Endodermal cell (in vitro differentiated cells): ENCODE measurements at places on chromosomes 1 and 21. TPM values are rescaled to one million over a fixed set of nuclear protein-coding genes. Genes with fewer than 3 reads are reported as not detected.

Gene FALEC
- total RNA-seq, result 0.70 TPM in 1 of 2 replicates, not detected in the other

Gene FABP3
- 3.3 to 20.0 TPM (median 3.4 TPM) in 3 replicates for total RNA-seq

Gene MTARC2
- 8.2 to 14.5 TPM (median 12.1 TPM) in 3 replicates for total RNA-seq

Gene ANGPTL3
- not detected in 2 replicates for total RNA-seq

Gene APOBEC4
- total RNA-seq, result not detected in 3 replicates

Gene SLC2A5
- total RNA-seq, result 0.36 TPM in 1 of 2 replicates, not detected in the other

Gene RHOU
- total RNA-seq, result 7.8 to 13.2 TPM (median 12.0 TPM) in 3 replicates

Gene ITLN1
- total RNA-seq, result 0.51 to 1.6 TPM in 2 of 3 replicates, not detected in the other

Gene OLFML2B
- total RNA-seq, result 0.16 to 1.6 TPM (median 1.00 TPM) in 3 replicates

Gene LAPTM5
- not detected in 3 replicates for total RNA-seq

Gene NR0B2
- not detected in 2 replicates for total RNA-seq

Gene GNG12
- total RNA-seq, result 7.7 and 9.3 TPM in 2 replicates

Gene SEMA4A
- total RNA-seq, result 5.9 to 7.0 TPM (median 6.4 TPM) in 3 replicates

- no peak for DNase-seq
These were observed 53.6 kb downstream of the TNFSF4 start for GRCh38 chr1:173153503-173153902.

DNA sequence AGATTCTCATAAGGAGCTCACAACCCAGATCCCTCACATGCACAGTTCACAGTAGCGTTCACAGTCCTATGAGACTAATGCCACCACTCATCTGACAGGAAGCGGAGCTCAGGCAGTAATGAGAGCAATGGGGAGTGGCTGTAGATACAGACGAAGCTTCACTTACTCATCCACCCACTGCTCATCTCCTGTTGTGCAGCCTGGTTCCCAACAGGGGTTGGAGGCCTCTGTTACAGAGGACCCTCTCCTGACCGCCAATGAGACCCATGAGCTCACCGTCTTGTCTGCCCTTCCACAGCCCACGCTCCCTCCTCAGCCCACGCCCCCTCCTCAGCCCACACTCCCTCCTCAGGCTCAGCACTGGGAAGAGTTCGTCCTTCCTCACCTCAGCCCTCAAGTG, 39.6 kb downstream of the RSPH1 start:
- peak; percentile 10 for DNase-seq

- DNase-seq, result no peak
These were observed 55.1 kb upstream of the FASLG start for GRCh38 chr1:172603816-172604215.

DNA sequence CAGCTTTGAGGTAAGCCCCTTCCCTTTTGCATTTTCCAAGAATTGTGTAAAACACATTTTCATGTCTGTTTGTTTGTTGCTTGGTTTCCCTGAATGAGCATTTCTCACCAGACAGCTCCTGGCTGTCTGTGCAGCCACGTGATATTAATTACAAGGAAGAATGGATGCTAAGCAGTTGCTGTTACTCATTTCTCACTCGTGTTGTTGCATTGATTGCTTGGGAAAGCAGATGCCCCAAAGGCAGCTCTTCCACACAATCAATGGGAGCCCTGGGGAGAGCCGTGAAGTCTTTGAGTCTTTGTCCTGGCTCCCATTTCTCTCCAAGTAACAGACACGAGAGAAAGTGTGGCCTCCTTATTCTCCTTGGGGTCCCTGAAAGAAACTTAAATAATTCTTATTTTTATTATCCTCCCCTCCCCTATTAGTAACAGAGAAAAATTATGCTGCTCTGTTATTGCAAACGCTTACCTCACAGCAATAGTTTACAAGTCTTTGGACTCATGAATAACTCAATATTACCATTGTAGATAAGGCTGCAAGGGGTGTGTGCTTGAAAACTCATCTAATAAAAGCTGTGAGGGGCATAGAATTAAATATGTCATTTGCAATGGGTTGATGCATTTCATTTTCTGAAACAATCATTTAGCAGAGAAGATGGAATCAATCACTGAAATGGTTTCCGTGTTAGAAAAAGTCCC, 127.7 kb upstream of the CAMK1G start:
- no peak for DNase-seq

GRCh38 chr1:39106801-39107327, 80.7 kb downstream of the NDUFS5 start:
- DNase-seq, result peak; percentile 57

- no peak for DNase-seq
These were observed 8.8 kb upstream of the NLRP3 start for GRCh38 chr1:247407180-247407616.

DNA sequence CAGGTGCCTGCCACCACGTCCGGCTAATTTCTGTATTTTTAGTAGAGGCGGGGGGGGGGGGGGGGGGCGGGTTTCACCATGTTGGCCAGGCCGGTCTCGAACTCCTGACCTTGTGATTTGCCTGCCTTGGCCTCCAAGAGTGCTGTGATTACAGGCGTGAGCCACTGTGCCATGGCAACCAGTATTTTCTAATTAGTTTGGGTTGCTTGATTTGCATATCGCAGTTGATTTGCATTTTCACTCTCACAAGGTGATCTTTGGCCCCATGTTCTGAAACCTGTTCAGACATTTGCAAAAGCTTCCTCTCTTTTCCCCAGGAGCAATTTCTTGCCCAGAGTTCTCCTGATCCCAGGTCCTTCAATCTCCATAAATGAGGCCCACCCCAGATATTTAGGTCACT, 1.7 kb downstream of the TOR3A start:
- no peak for DNase-seq

GRCh38 chr1:61539720-61540462, 185.1 kb downstream of the TM2D1 start:
- DNase-seq, result no peak

DNA sequence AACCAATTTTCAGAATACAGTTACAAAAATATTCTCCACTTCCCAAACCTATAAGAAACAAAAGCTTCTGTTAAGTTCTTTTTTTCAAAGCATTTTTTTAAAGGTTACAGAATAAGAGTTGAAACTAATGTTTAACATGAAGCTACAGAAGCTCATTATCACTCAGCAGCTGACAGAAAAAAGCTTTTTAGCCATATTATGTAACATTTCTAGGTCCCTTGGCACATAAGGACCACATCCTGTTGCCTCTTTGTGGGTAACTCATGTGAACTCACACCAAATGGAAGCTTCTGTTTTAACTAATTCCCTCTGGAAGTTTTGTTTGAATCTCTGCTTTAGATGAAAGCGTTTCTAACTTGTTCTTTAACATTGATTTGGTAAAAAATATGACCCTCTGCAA, 242.5 kb upstream of the TMPRSS15 start:
- DNase-seq, result no peak

DNA sequence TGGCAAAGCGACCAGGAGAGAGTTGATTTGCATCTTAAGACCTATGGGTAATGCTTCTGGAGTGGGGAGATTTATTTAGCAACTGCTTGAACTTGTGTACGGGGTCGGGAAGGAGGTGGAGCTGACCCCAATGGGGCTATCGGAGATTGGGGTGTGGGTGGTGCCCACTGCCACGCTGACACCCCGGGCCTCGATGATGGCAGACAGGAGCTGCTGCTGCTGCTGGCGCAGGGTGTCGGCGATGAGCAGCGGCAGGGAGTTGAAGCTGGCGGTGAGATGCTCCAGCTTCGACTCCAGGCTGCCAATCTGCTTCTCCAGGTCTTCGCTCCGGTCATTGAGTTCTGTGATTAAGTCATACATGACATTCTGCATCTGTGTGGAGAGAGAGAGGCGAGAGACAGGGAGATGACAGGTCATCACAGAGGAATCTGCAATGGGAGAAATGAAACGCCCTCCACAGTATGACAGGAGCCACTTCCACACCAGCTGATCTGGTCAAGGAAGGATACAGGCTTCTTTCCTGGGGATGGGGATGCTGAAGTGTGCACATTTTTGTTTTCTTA, 100.0 kb upstream of the ADAR start:
- DNase-seq, result no peak

GRCh38 chr1:185062710-185063370, 17.5 kb downstream of the RNF2 start:
- no peak for DNase-seq

- no peak for DNase-seq
These were observed 12.9 kb downstream of the MIIP start for GRCh38 chr1:12032161-12032621.

DNA sequence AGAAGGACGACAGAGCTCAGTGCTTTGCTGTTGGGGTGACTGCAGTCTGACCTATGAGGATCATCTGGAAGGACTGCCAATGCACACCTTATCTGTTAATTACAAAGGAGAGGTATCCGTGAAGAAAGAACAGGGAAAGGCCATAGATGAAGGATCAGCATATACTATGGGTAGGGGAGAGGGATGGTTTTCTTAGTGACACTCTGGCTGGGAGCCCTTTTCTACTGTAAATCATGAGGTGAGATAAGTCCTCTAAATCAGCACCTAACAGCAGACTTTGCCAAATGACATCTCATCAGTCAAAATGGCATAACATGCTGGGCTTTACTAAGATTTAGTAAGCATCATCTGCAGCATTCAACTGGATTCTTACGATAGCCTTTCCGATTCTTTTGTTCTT, 100.0 kb downstream of the PLPPR5 start:
- no peak for DNase-seq

- no peak for DNase-seq
These were observed 352.5 kb downstream of the ZNF326 start for GRCh38 chr1:90347366-90347765.

- no peak for DNase-seq
These were observed 115.7 kb downstream of the NEK7 start for GRCh38 chr1:198272492-198272891.

- no peak for DNase-seq
These were observed 8.0 kb downstream of the HJV start for GRCh38 chr1:146013559-146013922.

GRCh38 chr1:2271841-2272655, 43.9 kb downstream of the SKI start:
- DNase-seq, result no peak

DNA sequence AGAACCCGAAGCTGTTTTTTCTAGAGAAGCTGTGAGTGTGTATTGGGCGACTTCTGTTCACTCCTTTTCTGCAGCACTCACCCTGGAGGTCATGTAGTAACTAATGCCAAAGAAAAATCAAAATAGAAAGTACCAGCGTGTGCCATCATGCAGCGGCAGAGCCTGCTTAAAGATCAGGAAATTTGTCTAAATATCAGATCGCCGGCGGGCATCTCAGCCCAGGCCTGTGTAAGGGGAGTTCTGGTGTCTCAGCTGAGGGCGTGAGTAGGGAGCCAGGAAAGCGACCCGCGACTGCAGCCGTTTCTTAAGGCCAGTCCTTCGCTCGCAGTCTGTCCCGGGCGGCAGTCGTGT, 768 bp downstream of the EDARADD start:
- no peak for DNase-seq

DNA sequence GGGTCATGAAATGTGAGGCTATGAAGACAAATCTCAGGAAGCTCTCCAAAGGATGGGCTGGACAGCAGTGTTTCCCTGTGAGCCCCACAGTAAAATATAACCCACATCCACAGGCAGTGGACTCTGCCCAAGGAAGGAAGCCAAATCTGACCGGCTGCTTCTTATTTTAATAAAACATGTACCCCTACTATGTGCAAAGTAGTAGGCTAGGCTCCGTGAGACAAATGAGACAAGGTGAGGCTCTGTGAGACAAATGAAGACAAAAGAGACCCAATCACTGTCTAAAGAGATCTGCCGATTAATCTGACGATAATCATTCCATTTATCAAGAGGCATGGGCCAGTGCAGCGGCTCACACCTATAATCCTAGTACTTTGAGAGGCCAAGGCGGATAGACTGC, 2.1 kb downstream of the ASAP3 start:
- no peak for DNase-seq

DNA sequence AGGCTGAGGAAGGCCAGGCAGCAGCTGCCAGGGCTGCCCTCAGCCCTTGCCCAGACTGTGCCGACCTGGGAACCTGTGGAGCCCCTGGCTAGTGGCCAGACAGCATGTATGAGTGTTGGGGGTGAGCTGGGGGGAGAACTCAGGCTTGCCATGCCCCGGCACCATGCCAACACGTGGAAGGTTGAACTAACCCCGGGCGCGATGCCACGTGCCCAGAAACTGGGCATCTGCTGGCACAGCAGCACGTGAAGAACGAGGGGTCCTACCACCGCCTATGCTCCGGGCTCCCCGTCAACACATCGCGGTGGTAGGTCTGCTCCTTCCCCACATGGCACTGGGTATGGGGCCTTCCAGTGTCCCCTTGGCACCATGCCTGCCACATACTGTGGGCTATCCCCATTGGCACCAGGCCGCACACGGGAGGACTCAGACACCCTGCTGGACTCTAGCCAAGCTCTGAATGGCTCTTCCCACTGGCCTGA, 68.7 kb downstream of the CASZ1 start:
- DNase-seq, result no peak

DNA sequence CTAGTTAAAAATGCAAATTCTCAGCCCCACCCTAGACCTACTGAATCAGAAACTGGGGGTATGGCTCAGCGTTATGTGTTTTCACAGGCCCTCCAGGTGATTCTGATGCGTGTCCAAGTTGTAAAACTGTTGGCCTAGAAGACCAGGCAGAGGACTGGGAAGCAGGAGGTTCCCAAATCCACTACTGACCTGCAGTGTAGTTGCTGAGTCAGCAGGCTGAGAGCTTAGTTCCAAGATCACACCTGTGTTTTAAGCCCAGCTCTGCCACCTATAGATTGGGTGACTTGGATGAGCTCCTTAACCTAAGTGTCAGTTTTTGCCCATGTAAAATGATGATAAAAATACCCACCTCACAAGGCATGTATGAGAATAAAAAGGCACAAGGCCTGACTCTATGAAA, 4.1 kb downstream of the GRHL3 start:
- no peak for DNase-seq

- DNase-seq, result no peak
These were observed 37.0 kb upstream of the ADGRL4 start for GRCh38 chr1:79043506-79043905.

GRCh38 chr1:117653732-117654492, 48.1 kb downstream of the TENT5C start:
- DNase-seq, result no peak

GRCh38 chr1:214901718-214902117, 180.8 kb upstream of the KCNK2 start:
- no peak for DNase-seq

GRCh38 chr1:236107121-236107907, 35.0 kb upstream of the GPR137B start:
- no peak for DNase-seq

DNA sequence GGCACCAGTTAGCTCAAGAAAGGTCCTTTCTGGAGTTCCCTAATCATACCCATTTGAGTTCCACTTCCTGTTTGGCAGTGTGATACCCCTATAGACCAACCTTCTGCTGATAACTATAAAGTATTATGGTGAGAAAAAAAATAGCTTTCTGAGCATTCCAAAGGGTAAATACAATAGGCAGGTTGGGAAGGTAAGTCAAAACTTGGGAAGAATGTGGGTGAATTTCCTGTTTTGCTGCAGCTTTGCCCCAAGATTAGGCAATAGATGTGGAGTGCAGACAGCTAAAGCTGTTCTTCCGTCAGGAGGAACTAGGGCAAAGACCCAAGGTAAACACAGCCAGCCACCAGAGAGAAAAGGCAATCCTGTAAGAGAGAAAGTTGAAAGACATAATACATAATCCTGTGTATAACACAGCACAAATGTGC, 49.9 kb upstream of the GUCA2A start:
- no peak for DNase-seq

DNA sequence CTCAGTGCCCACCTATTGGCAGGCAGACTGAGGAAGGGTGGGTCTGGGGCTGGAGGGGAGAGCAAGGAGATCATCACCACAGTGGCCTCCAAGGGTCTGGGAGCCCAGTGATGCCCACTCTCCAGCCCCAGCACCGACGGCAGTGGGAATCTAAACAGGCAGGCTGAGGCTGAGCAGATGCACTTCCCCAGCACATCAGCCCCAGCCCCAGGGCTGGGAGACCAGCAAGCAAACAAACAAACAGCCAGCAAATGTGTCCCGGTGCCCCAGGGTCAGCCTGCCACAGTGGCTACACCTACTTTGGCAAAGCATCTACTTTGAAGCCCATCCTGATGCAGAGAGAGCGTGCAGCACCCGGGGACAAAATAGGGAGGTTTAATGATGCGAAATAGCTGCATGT, 216.3 kb upstream of the ZC3H12A start:
- no peak for DNase-seq
